NCI-H510A treated with DMSO at 0.1 percent for 48 hours (cell line): ENCODE measurements at places on chromosomes 11 and 22.

GRCh38 chr11:122441666-122442035, 213.9 kb upstream of the UBASH3B start:
- no peak for DNase-seq

GRCh38 chr22:24129263-24129651, 52.0 kb upstream of the SUSD2 start:
- no peak for DNase-seq

GRCh38 chr11:127392575-127392974, 392.0 kb upstream of the KIRREL3 start:
- no peak for DNase-seq

DNA sequence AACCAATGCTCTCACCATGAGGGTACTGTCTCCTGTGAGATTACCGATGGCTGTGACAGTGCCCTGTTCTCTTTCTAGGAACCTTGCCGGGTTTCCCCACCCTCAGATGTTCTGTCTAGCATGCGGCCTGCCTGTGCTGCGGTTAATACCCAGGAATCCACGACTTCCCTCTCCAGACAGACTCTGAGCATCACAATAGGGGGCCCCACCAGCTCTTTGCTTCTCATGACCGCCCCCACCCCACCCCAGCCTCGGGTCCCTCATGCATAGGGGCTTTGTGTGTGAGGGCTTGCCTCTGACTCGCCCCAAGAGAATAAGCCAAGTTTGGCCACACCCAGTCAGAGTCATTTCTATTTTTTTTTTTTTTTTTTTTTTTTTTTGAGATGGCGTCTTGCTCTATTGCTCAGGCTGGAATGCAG, 10.3 kb downstream of the PARVG start:
- DNase-seq: no peak

DNA sequence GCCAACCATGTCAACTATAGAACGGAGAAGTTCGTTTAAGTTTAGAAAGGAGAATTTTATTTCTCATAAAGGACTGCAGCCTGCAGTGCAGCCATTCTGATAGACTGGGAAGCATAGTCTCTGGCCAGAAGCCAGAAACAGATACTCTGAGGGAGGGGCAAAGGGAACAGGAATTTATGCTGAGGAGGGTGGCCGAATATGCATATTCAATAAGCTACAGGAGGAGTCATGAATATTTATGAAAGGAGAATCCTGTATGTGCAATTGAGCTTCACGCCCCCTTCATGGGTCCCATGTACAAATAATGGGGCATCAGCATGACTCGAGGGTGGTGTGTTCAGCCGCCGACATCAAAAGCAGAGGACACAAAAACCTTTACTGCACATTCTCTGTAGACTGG, 199.9 kb downstream of the CWF19L2 start:
- DNase-seq: no peak

DNA sequence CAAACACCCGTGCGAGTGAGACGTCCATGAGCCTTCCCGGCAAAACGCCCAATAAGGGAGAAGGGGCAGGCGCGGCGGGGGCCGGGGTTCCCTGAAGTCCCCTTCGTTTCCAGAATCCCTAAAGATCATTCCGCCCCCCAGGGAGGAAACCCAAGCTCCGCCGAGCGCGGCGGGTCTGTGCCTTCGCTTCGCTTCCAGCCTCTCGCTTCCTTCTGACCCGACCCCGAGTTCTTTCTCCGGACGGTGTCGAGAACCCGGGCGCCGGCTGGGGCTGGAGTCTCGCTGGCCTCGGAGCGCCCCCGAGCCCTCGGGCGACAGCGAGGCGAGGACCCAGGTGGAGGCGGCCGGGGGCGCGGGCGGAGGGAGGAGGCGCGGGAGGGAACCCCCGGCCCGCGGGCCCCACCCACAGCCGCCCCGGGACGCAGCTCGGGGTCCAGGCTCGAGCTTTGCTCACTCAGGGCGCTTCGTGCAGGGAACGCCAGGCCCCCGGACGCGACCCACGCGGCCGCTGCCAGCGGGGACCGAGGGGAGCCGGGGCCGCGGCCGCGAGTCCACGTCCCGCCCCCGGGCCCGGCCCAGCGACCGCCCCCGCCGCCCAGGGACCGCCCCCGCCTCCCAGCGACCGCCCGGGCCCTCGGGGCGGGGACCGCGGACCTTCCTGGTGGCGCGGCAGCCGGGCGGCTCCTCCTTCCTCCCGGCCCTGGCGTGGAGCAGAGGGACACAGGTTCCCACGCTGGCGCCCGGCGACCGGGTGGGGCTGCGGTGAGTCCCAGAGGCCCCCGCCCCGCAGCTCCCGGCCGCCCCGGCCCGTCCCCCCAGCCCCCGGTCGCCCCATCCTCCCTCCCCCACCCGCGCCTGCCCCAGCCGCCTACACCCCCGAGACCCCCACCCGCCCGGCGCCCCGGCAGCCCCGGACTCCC, at the start of gene PGGHG:
PGGHG (plus strand) TSS at position 649 of the 920 bp plus-strand sequence. CDS start 691 bp downstream, outside the sequence.
- no peak for DNase-seq

DNA sequence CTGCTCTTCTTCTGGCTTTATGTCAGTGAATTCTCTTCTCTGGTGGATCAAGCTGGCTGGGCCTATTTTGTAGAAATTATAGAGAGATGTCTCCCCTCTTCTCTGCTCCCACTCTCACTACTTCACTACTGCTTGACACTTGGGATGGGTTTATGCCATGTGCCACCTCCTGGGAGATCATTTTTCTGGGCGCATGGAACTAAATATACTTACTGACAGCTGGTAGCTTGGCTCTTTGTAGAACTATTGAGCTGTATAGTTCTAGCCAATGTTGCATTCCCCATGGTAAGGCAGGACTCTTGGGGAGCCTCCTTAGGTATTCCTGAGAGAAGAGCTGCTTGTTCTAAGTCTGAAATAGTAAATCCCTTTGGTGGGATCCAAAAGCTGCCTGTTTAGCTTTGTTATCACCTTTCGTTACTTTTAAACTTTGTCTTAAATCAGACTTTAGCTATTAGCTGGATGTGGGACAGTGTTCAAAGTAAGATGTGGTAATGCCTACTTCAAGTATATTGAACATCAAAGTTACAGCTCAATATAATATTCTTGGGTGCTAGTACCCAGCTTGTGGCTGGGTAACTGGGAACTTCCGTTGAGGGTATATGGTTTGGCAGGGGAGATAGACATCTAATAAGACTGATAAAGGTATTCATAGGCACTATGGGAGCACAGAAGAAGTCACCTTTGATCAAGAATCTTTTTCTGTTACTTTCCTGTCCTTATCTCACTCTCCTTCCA, 87.5 kb upstream of the RRM1 start:
- DNase-seq: no peak

GRCh38 chr11:126267650-126268049, 1.0 kb downstream of the SRPRA start:
- DNase-seq: no peak

DNA sequence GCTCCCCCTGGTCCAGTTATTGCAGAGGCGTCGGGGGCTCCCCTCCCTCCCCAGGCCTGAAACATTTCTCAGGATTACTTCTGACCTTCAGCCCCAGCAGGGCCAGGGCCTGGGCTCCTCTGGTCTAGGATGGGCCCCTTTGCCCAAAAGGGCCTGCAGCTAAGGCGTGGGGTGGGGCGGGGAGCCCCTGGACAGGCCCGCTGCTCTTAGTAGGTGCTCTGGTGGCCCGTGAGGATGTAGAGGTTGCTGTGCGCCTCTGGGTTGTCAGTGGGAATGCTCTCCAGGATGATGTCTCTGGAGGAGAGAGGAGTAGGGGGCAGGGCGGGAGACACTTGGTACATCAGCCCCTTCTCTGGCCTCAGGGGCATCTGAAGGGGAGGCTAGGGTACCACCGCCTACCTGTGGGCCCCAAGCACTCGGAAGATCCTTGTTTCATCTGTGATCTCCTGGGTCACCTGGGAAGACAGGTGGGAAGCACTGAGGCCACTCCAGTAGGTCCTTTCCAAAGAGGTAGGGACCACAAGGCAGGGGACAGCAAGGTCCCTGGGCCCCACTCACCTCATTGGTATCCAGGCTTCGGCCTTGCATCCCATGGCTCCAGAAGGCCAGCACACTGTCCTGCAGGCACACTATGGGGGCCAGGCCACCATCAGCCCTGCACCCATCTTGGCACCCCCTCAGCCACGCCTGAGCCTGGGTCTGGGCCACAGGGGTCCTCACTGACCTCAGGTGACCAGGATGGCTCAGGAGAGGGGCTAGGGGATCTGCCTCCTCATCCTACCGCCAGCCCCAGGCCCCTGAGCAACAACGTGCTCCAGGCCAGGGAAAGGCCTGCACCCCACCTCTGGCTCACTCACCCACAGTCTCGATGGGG, 11.2 kb upstream of the SF1 start:
- no peak for DNase-seq

GRCh38 chr11:33195462-33196173, 34.3 kb upstream of the CSTF3 start:
- no peak for DNase-seq

DNA sequence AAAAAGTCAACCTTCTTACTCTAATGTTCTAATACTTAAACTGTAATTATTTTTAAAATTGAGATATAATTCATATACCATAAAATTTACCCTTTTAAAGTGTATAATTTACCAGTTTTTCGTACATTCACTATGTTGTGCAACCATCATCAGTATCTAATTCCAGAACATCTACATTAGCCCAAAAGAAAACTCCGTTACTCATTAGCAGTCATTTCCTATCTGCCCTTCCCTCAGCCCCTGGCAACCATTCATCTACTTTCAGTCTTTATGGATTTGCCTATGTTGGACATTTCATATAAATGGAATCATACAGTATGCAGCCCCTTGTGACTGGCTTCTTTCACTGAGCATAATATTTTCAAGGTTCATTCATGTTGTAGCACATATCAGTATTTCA, 22.2 kb downstream of the SGSM3 start:
- DNase-seq: no peak

- no peak for DNase-seq
Observed at GRCh38 chr11:98101329-98101728, 919.4 kb upstream of the CNTN5 start.

DNA sequence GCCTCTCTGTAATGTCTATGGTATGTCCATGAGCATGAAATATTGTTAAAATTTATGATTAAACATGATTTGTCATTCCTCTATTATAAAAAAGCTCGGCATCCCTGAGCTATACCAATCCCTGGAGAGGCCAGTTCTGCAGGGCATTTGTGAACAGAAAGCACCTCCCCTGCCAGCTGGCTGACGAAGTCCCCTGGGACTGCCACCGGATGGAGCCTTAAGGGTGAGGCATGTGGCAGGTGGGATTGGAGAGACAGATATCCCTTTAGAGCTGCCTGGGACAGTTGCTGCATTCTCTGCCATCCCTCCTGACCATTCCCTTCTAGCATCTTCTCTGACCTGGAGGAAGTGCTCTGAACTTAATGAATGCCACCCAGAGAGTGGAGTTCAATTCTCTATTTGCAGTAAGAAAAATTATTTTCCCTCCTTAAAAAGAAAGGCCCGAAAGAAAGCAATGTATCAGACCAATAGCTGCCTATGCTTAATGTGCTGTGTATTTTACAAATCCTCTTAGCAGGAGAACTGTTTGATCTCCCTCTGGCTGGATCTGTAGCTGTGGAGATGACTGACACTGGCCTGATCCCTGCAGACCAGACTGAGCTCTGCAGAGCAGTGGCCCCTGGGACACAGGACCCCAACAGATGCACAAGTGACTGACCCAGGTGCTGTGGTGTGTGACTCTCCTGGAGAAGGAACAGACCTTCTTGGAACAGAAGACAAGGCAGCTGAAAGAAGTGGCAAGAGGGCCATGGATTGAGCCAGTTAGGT, 219.0 kb upstream of the NAV2 start:
- no peak for DNase-seq

DNA sequence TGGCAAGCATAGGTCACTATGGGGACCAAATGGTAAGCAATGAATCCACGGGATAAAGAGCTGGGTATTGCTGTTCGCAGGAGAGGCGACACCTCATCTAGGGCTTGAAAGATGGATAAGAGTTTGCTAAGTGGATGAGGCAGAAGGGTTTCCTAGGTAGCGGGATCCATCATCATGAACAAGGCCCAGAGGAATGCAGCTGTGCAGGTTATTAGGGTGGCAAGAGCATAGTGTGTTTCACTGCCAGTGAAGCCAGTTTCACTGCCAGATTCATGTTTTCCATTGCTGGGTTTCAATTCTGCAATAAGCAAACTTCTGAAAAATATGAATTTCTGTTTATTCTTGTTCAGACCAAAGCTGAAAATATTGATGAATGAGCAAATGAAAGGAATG, 27.2 kb downstream of the WEE1 start:
- DNase-seq: no peak

- no peak for DNase-seq
Observed at GRCh38 chr11:124915541-124916369, 3.3 kb upstream of the HEPN1 start.

GRCh38 chr11:19467904-19468303, 227.2 kb upstream of the E2F8 start:
- DNase-seq: no peak

DNA sequence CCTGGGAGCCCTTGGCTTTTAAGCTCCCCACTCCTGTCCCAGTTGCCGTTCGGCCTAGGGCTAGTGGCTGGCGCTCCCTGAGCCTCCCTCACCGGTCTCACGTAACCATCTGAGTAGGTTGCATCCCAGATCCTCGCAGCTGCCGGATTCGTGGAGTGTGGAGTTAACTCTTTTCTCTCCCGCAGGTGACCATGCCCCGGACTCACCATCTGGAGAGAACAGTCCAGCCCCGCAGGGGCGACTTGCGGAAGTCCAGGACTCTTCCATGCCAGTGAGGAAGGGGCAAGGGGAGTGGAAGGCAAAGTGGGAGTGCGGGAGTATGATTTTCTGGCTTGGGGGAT, 902 bp downstream of the MUS81 start:
- no peak for DNase-seq

GRCh38 chr11:46639197-46639839, 22.0 kb downstream of the ATG13 start:
- DNase-seq: no peak

DNA sequence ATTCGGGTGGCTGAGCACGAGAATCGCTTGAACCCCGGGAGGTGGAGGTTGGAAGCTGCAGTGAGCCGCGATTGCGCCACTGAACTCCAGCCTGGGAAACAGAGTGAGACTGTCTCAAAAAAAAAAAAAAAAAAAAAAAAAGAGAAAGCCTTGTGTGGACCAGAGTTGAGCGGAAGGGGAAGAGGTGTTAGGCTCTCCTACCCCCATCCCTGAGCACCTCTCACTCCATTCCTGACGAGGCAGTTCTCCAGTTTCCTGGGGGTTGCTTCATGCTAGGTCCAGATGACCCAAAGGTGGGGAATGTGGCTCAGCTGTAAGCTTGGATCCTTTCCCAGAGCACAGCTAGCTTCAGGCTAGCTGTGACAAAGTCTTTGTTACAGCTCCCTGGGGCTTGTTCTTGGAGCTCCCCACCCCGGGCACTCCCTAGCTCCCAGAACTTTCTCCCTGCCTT, 8.8 kb upstream of the DNAL4 start:
- DNase-seq: no peak

DNA sequence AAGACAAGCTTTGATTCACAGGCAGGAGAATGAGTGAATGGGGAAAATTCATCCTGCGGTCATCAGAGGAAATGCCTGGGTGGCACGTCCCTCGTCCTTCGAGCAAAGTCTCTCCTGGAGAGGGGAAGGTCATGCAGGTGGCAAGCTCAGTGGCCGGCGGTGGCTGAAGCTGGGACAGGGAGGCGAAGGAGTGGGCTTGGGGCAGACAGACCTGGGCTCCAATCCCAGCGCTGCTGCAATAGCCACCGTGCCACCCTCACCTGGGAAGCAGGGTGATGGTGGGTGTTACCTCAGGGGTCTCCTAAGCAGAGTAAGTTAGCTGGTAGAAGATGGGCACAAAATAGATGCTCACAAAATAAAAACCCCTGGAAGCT, 22.4 kb upstream of the CACNG2 start:
- no peak for DNase-seq
